ENCODE measurements at places on chromosomes 6 and 20. TPM values are rescaled to one million over a fixed set of nuclear protein-coding genes. Genes with fewer than 3 reads are reported as not detected.

DNA sequence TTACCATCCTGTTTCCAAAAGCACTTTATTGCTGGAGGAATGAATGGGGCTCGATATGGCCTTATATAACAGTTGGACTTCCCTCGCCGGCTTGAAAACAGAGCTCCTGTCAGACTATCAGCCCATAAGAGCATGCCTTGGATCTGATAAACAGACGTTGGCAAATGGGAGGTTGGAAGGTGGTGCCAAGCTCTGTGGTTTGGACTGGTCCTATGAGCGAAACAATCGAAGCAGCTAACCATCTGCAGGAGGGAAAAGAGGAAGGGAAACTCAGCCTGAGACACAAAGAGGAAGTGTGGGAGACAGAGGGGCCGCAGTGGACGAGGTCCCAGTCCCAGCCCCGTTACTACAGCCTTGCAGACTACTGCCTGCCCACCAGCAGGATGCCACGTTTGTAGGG is 92.9 kb downstream of the TFAP2C start:
- H3K4me1 ChIP-seq = peaks cover 5% of the 10 kb centered on the region
- no peak for DNase-seq
- no peak overlapping the region for H3K4me3 ChIP-seq
- no peaks in the 10 kb centered on the region for H3K36me3 ChIP-seq
- H3K27me3 ChIP-seq = no peaks in the 10 kb centered on the region
- no peak overlapping the region for H3K27ac ChIP-seq

SLC16A10 gene
- total RNA-seq = not detected

DNA sequence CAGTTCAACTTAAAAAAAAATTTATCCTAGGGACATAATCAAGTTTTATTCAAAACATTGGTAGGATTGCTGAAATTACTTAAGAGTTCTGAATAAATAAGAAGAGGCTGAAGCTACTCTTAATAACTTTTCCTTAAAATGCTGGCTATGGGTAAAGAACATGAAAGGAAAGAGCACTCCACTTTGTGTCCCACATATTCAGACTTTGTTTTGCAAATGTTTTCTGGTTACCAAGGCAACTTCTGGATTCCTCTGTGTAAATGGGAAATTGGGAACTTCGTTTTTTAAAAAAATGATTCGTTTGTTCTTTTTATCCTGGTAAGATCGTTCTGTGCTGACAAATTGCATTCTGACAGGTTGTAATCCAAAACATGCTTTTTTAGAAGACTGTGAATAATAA is 115.0 kb downstream of the KIF6 start:
- no peak overlapping the region for H3K4me3 ChIP-seq
- no peak for DNase-seq
- peaks cover 17% of the 10 kb centered on the region for H3K4me1 ChIP-seq
- H3K27ac ChIP-seq = peak overlapping the region; percentile 50

GRCh38 chr6:15953152-15953880 is 175.6 kb upstream of the MYLIP start:
- no peaks in the 10 kb centered on the region for H3K36me3 ChIP-seq
- peaks cover 42% of the 10 kb centered on the region for H3K4me1 ChIP-seq
- no peak for DNase-seq
- no peak overlapping the region for H3K4me3 ChIP-seq
- H3K27ac ChIP-seq = peak overlapping the region; percentile 73
- peaks cover 2% of the 10 kb centered on the region for H3K27me3 ChIP-seq

GRCh38 chr20:57450419-57450818 is 59.2 kb downstream of the RBM38 start:
- H3K4me1 ChIP-seq = peaks cover 2% of the 10 kb centered on the region
- peaks cover 46% of the 10 kb centered on the region for H3K27me3 ChIP-seq
- no peak for DNase-seq

- H3K27me3 ChIP-seq = peaks cover 42% of the 10 kb centered on the region
- H3K4me3 ChIP-seq = no peak overlapping the region
- DNase-seq = no peak
- H3K4me1 ChIP-seq = no peaks in the 10 kb centered on the region
- no peaks in the 10 kb centered on the region for H3K36me3 ChIP-seq
Measured at GRCh38 chr20:21569586-21569985, 55.7 kb upstream of the NKX2-2 start.

- H3K27ac ChIP-seq = no peak overlapping the region
- H3K36me3 ChIP-seq = no peaks in the 10 kb centered on the region
- peaks cover 2% of the 10 kb centered on the region for H3K27me3 ChIP-seq
Measured at GRCh38 chr20:1892119-1892385, 3.2 kb upstream of the SIRPA start.

TRIM15 gene
- not detected for total RNA-seq

SLC17A3 gene
- total RNA-seq = not detected

BMP6 gene
- not detected for total RNA-seq

TRIM10 gene
- total RNA-seq = not detected

GRCh38 chr6:121498481-121499276 is 63.2 kb downstream of the GJA1 start:
- no peak for DNase-seq
- H3K4me1 ChIP-seq = peaks cover 6% of the 10 kb centered on the region
- no peak overlapping the region for H3K4me3 ChIP-seq
- H3K27me3 ChIP-seq = no peaks in the 10 kb centered on the region
- H3K36me3 ChIP-seq = no peaks in the 10 kb centered on the region

- H3K36me3 ChIP-seq = peaks cover 1% of the 10 kb centered on the region
- H3K4me1 ChIP-seq = no peaks in the 10 kb centered on the region
- DNase-seq = no peak
- H3K27ac ChIP-seq = no peak overlapping the region
- peaks cover 3% of the 10 kb centered on the region for H3K27me3 ChIP-seq
Measured at GRCh38 chr6:32622545-32623401, 14.4 kb upstream of the HLA-DQA1 start.

- H3K27ac ChIP-seq = no peak overlapping the region
- DNase-seq = no peak
- H3K4me3 ChIP-seq = no peak overlapping the region
- peaks cover 2% of the 10 kb centered on the region for H3K36me3 ChIP-seq
Measured at GRCh38 chr6:118869894-118870589, 23.9 kb upstream of the ASF1A start.

TRIM31 gene
- total RNA-seq = not detected

DNA sequence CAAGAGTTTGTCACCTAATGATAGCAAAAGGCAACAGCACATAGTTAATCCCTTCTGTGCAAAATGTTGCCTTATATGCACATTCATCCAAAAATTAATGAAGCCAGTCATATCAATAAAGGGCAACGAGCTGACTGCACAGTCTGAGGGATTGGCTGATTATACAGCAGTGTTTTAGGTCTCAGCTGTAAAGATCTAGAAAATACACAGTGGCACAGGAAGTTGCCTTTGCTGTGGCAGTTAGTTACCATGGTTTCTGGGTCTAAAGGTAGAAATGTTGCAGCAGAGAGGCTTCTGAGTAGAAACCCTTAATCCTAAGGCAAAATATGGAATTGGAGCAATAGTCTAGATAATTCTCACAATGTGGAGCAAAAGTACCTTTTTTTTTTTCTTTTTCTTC is 89.7 kb downstream of the SMPDL3A start:
- no peak overlapping the region for H3K27ac ChIP-seq
- no peaks in the 10 kb centered on the region for H3K36me3 ChIP-seq
- peaks cover 25% of the 10 kb centered on the region for H3K27me3 ChIP-seq
- no peak overlapping the region for H3K4me3 ChIP-seq
- no peaks in the 10 kb centered on the region for H3K4me1 ChIP-seq

SIRPD gene
- not detected for total RNA-seq

GRCh38 chr20:3160418-3160817 is 753 bp upstream of the FASTKD5 start:
- no peak overlapping the region for H3K27ac ChIP-seq
- no peak for DNase-seq
- peaks cover 36% of the 10 kb centered on the region for H3K4me1 ChIP-seq
- H3K27me3 ChIP-seq = no peaks in the 10 kb centered on the region

MOG gene
- not detected for total RNA-seq

DNA sequence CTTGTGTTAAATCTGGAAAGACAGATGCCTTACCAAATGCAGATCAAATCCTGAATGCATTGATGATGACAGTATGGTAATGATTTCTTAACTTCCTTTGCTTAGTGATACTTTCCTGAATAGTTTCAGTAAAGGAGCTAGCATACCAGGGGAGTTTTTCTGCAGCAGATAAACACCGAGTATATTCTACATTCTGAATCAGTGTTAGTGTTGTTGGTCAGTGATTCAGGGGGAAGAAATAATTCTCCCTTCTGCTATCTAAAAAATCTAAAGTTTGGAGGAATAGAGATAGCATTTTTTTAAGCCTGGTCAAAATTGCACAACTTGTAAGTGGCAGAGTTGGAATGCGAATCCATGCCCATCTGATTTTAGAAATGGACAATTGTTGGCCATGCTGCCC is 512.2 kb upstream of the MARCKS start:
- no peak overlapping the region for H3K4me3 ChIP-seq
- peaks cover 22% of the 10 kb centered on the region for H3K4me1 ChIP-seq
- no peak overlapping the region for H3K27ac ChIP-seq
- no peak for DNase-seq
- H3K36me3 ChIP-seq = no peaks in the 10 kb centered on the region
- H3K27me3 ChIP-seq = no peaks in the 10 kb centered on the region

- DNase-seq = no peak
- no peak overlapping the region for H3K27ac ChIP-seq
- H3K4me3 ChIP-seq = no peak overlapping the region
- peaks cover 29% of the 10 kb centered on the region for H3K4me1 ChIP-seq
- H3K27me3 ChIP-seq = no peaks in the 10 kb centered on the region
Measured at GRCh38 chr20:53940360-53940702, 130.1 kb downstream of the BCAS1 start.

FAM210B gene
- 32.2 TPM for total RNA-seq

DNA sequence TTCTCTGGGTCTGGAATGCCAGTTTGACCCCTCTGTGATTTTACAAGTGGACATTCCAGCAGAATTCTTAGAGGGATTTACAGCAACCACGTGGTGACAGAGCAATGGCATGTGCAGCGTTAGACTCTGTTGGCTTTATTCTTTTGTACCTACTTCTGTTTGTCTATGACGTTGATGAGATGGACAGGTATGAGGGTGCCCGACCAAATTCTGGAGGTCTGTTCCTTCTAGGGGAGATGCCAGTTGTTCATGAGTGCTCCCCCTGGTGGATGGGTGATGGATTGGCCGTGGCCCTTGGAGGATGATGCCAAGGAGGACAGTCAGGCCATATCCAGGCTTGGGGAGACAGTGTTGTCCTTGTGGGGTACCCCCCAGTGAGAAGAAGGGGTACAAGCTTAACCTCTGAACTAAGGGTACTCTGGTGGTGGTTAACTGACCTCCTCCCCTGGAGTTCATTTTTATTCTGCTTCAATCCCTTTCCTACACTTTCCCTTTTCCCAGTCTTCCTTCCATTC is 198.6 kb downstream of the DTNBP1 start:
- H3K36me3 ChIP-seq = peaks cover 2% of the 10 kb centered on the region
- no peaks in the 10 kb centered on the region for H3K4me1 ChIP-seq
- no peak overlapping the region for H3K27ac ChIP-seq

DNA sequence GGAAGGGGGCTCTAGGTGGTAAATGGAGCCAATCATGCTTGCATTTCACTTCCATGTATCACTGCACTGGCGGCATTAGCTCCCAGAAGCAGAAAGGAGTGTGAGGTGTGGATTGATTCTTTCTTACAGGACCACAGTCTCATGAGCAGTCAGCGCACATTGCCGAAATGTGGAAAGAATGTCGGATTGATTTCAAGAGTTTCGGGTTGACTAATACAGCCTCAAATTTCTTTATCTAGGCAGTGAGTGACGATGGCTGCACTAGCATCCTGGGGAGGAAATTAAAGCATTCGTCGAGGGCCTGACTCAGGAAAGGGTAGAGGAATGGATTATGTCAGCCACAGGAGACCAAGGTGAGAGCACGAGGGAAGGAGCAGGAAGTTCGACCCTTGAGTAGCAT is 222.8 kb upstream of the CDYL start:
- no peak overlapping the region for H3K4me3 ChIP-seq
- H3K36me3 ChIP-seq = peaks cover 4% of the 10 kb centered on the region
- H3K4me1 ChIP-seq = no peaks in the 10 kb centered on the region
- peaks cover 7% of the 10 kb centered on the region for H3K27me3 ChIP-seq
- H3K27ac ChIP-seq = no peak overlapping the region

GRCh38 chr6:31815025-31815838 is at the start of the genes HSPA1A and HSPA1L:
TSS of gene HSPA1A (plus strand) at chr6:31815543. CDS start at chr6:31815757, 214 bp downstream.
TSS of gene HSPA1L (minus strand) at chr6:31815283. CDS start at chr6:31811972, 3,311 bp downstream.
- no peaks in the 10 kb centered on the region for H3K27me3 ChIP-seq
- peak within 1 kb of the TSS; percentile 99 for H3K27ac ChIP-seq

DNA sequence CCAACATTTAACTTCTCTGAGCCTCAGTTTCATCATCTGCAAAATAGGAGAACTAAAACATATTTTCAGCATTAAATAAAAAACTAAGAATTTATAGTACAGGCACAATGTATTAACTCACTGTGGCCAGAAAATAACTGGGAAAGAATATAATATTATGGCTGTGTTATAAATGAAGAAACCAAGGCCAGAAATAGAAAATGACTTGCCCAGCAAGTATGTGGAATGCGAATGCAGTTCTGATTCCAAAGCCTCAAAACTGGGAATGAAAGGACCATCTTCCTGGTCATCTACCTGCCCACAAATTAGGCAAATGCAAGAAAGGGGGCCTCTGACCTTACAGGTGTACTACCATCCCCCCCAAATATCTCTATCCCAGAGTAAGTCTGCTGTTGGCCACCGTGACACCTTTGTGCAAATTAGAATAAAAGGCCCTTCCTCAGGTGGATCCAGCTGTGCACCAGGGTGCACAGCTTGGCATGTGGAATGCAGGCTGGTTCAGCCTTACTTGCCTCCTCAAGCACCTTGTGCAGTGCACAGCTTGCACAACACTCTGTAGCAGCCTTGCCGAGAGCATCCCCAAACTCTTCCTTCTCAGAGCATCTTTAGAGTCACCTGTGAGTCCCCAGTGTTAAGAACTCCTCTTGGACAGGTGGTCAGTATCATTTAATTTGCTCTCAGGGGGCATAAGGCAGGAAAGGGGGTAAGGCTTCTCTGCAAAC is 4.4 kb downstream of the SLC13A3 start:
- no peak overlapping the region for H3K27ac ChIP-seq
- DNase-seq = no peak
- peaks cover 18% of the 10 kb centered on the region for H3K27me3 ChIP-seq
- H3K4me1 ChIP-seq = peaks cover 18% of the 10 kb centered on the region
- H3K36me3 ChIP-seq = peaks cover 2% of the 10 kb centered on the region

DNA sequence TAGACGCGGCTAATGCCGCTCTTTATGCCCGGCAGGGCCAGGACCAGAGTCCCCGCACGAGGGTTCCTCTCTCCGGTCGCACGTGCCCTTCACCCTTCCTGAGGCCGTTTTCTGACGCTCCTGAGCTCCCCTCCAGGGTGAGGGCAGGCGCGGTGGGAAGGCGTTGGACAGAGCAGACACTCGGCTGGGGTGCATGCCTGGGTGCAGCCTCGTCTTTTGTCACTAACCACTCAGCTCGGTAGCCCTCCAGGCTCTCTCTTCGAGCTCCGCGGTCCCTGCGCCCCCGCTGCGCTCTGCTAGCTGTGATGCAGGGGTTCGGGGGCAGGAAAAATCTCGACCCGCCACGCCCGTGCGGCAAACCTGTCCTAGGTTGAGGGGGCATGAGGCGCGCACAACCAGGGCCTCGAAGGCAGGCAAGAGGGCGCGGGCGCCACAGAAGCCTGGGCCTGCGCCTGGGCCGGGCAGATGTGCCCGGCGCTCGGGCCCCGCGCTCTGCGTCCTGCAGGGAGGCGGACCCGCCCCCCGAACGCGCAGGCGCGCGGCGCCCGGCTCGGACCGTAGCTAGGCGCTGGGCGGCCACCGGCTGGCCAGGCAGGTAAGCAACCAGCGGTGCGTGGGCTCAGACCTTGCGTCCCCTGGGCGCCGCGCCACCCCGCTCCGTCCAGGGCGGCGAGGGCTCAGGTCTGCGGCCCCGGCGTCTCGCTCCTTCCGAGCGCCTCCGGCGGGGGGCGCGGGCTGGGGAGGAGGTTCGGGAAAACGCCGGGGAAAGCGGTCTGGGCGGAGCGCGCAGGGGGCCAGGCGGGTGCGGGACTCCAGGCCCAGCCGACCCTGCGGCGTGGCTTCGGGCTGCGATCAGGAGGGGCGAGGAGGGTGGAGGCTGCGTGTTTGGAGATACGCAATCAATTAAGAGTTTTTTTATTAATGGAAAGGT is at the start of gene L3MBTL1:
TSS of gene L3MBTL1 (plus strand) at position 548 of the 931 bp plus-strand sequence. CDS start 5,807 bp downstream, outside the sequence.
- H3K36me3 ChIP-seq = no peaks in the 10 kb centered on the region
- peaks cover 8% of the 10 kb centered on the region for H3K4me1 ChIP-seq
- no peak for DNase-seq
- H3K27me3 ChIP-seq = peaks cover 12% of the 10 kb centered on the region
- peak within 1 kb of the TSS; percentile 76 for H3K4me3 ChIP-seq

All from chondrocyte (in vitro differentiated cells).